ENCODE measurements at places on chromosomes 13 and 19.

DNA sequence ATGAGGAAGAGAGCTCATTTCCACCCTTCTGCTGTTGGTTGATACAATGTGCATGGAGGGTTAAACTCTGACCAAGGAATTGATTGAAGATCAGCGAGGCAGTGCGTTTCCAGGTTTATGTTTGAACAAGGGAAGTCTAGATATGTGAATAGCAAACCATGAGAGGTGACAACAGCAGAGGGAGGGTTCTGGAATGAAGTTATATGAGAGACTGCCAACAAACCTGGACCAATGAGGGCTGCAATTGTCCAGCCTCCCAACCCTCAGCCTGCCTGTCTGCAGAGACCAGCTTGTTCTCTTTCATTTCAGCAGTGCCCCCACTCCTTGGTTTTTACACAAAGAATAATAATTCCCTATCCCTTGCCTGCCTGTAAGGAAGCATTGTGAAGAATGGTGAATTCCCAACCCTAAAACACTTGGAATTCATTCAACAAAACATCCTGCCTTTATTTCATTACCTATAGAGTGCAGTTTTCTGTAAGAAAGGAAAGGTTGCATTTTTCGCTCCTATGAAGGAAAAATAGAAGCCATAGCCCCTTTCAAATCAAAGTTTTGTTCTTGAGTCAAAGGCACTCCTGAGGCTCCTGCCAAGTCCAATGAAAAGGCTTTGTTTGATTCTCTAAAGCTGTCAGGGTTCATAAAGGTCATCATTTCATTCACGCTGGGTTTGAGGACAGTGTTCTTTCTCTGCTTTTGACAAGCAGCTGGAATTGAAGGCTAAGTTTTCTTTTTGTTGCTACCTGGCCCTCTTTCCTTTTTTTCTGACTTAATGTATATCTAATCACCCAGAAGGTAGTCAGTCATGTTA lies 53.6 kb upstream of the ABCC4 start:
- no peak for DNase-seq

GRCh38 chr13:38814331-38814730 lies 127.5 kb downstream of the FREM2 start:
- DNase-seq, result peak; percentile 93

- no peak for DNase-seq
Observed at GRCh38 chr13:74921326-74921725, 560.6 kb downstream of the TBC1D4 start.

- DNase-seq, result no peak
Observed at GRCh38 chr19:29673451-29674371, 8.4 kb downstream of the PLEKHF1 start.

GRCh38 chr19:5293612-5294378 lies 46.8 kb downstream of the PTPRS start:
- no peak for DNase-seq

- peak; percentile 27 for DNase-seq
Observed at GRCh38 chr19:9178901-9179300, at the start of gene OR7D2. OR7D2 (plus strand) TSS chr19:9178979; CDS start chr19:9185782, 6,803 bp downstream.

GRCh38 chr13:101144808-101145419 lies 271.4 kb downstream of the NALCN start:
- DNase-seq, result peak; percentile 30

DNA sequence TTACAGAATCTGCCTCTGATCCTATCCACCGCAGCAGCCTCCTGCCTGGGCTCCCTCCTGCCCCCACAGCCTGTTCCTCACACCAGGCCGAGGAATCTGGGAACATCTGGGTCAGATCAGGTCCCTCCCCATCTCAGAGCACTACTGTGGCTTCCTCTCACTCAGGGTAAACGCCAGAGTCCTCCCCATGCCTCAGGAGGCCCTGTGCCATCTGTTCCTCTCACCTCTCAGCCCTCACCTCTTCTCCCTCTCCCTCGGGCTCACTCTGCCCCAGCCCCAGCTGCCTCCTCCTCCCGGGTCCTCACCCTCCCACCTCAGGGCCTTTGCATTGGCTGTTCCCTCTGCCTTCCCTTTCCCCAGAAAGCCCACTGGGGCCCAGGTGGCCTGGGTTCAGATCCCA lies 18.2 kb downstream of the FCGBP start:
- no peak for DNase-seq

- DNase-seq, result peak; percentile 35
Observed at GRCh38 chr13:109790942-109791605, 4.7 kb upstream of the IRS2 start.

- DNase-seq, result no peak
Observed at GRCh38 chr19:41871573-41872383, 5.3 kb upstream of the CD79A start.

DNA sequence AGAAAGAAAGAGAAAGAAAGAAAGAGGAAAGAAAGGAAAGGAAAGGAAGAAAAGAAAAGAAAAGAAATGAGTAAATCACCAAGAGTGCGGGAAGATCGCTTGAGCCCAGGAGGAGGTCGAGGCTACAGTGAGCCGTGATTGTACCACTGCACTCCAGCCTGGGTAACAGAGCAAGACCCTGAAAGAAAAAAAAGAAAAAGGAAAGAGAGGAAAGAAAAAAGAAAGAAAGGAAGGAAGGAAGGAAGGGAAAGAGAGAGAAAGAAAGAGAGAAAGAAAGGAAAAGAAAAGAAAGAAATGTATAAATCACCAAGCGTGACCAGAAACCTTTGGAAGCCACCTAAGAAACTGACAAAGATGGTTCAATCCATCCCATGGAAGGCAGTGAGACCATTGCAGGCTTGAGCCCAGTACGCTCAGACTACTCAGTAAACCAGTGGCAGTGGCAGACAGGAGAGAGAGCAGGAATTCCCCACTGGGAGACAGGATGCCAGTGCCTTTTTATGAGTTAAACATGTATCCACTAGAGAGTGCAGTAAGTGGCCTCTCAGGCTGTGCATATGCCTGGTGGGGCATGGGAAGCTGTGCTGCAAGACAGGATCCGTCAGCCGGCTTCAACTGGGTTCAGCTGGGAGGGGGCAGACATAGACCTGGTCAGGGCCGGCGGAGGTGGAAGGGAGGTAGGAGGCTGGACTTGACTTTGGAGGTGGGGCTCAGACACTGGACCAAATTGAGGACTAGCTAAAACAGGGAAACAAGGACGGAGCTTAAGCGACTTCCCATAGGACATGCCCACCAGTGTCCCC lies 4.8 kb downstream of the GPR42 start:
- no peak for DNase-seq

DNA sequence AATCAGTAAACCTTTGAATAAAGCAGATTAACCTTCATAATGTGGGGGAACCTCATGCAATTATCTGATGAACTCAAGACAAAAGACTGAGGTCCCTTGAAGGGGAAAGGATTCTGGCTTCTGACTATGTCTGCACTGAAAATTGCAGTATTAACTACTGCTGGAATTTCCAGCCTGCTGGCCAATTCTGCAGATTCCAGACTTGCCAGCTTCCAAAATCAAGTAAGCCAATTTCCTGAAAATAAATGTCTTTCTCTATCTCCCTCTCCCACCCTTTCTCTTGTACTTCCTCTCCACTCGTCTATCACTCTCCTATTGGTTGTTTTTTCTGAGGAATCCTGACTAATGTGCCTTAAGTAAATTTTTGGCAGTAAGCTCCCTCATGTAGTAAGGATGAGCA lies 1479.9 kb upstream of the PRR20A start:
- DNase-seq, result no peak

DNA sequence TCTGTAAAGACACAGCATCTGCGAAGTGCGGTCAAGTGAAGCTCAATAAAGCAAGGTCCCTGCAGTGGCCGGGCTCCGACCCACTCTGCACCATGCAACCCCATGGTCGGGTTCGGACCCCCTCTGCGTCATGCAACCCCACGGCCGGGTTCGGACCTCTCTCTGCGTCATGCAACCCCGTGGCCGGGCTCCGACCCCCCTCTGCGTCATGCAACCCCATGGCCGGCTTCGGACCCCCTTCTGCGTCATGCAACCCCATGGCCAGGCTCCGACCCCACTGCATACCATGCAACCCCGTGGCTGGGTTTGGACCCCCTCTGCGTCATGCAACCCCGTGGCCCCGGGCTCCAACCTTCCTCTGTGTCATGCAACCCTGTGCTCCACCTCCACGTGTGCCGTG lies 43.8 kb downstream of the CARS2 start:
- no peak for DNase-seq

DNA sequence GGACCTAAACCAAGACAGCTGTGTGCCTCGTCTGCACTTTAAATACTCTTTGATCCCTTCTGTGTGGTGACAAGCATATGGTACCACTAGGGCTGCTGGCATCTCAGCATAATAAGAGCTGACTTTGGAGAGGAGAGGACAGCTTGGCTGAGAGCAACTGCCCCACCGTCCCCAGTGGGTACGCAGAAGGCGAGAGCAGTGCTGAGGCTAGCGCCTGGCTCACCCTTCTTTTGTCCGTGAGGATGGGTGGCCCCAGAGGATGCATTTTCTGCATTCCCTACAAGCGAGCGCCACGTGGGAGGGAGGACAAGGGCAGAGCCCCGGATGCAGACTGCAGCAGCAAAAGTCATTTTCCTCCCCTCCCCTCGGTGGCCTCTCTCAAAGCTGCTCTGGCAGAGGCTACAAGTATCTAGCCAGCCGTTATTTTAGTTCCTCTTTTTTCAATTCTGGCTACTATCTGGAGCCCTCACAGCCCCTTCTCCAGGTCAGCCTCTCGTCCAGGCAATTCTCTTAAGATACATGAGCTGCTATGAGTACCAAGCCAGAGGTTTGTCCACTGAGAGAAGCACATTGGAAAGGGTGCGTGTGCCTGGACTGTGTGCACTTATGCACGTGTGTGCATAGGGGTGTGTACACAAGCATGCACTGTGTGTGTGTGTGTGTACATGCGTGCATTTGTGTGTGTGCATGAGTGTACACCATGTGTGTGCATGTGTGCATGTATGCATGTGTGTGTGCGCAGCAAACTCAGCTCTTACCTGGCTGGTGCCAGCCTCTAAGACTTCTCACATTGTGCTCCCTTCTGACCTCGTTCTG lies 51.3 kb downstream of the RAB20 start:
- DNase-seq, result no peak

GRCh38 chr19:31671411-31672035 lies 322.3 kb upstream of the TSHZ3 start:
- no peak for DNase-seq

- DNase-seq, result no peak
Observed at GRCh38 chr19:29485293-29485692, 40.5 kb upstream of the VSTM2B start.

- DNase-seq, result no peak
Observed at GRCh38 chr13:27662738-27663470, 41.2 kb downstream of the POLR1D start.

DNA sequence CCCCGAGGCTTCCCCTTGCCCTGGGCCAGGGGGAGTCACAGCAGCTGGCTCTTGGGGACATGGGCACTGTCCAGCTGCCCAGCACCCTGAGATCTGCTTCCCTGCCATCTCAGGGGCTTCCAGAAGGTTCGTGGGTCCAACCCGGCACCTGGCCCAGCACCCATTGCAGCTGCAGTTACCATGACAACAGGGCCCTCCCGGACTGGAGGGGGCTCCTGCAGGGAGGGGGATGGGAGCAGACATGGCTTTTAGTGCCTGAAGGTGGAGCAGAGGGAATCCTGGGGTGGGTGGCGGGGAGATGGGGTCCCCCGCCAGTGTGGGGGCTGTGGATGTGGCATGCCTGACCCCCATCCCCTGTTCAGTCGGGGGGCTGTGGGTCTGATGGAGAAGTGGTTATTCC lies 14.7 kb downstream of the PIN1 start:
- no peak for DNase-seq

DNA sequence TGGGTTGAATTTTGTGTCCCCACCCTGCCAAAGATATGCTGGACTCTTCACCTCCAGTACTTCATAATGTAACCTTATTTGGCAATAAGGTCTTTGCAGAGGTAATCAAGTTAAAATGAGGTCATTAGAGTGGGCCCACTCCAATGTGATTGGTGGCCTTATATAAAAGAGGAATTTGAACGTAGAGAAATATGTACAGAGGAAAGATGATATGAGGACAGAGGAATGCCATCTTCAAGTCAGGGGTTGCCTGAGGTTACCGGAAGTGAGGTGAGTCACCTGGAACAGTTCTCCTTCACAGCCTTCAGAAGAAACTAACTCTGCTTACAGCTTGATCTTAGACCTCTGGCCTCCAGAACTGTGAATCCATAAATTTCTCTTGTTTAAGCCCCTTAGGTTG lies 69.9 kb downstream of the GPC5 start:
- peak; percentile 40 for DNase-seq
